ENCODE measurements at places on chromosomes 5 and 9. TPM values are rescaled to one million over a fixed set of nuclear protein-coding genes. Genes with fewer than 3 reads are reported as not detected.

DNA sequence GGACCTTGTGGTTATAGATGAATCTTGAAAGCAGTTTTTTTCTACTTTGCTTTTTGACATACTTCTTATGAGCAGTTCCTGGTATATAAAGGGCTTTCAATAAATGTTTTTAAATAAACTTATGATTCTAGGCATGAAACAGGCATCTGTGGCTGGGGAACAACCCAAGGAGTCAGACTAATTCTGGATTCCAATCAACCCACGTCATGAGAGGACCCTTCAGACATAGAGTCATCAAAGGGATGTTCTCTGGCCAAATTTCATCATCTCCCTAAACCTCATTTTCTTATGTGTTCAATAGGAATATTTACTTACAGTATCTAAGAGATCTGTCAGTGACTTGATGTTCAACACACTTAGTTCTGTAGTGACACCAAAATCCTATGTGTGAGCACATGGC, 243.8 kb upstream of the ZNF462 start:
- DNase-seq = no peak
- no peaks in the 10 kb centered on the region for H3K4me1 ChIP-seq
- no peak overlapping the region for H3K27ac ChIP-seq
- no peaks in the 10 kb centered on the region for H3K36me3 ChIP-seq
- H3K4me3 ChIP-seq = no peak overlapping the region
- no peaks in the 10 kb centered on the region for H3K27me3 ChIP-seq

DNA sequence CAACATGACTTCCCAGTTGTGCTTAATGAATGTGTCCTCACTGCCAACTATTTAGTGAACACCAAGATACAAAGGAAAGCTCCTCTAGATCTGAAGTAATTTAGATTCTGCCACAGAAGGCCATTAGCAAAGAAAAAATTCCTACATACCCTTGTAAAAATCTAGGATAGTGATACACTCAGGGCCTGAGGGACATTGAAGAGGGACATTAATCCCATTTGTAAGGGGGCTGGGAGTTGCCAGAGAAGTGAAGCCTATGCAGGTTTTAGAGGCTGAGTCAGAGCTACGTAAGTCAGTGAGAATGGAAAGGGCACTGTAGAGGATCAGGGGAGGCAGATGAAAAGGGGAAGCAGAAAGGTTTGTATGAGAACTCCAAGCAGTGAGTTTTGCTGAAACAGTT, 286.9 kb upstream of the TARS1 start:
- H3K27me3 ChIP-seq = no peaks in the 10 kb centered on the region
- DNase-seq = no peak
- H3K4me3 ChIP-seq = no peak overlapping the region
- no peaks in the 10 kb centered on the region for H3K4me1 ChIP-seq

GRCh38 chr5:6342689-6343315, 35.5 kb downstream of the MED10 start:
- H3K36me3 ChIP-seq = no peaks in the 10 kb centered on the region
- DNase-seq = no peak
- H3K27ac ChIP-seq = no peak overlapping the region
- no peaks in the 10 kb centered on the region for H3K4me1 ChIP-seq
- no peak overlapping the region for H3K4me3 ChIP-seq

DNA sequence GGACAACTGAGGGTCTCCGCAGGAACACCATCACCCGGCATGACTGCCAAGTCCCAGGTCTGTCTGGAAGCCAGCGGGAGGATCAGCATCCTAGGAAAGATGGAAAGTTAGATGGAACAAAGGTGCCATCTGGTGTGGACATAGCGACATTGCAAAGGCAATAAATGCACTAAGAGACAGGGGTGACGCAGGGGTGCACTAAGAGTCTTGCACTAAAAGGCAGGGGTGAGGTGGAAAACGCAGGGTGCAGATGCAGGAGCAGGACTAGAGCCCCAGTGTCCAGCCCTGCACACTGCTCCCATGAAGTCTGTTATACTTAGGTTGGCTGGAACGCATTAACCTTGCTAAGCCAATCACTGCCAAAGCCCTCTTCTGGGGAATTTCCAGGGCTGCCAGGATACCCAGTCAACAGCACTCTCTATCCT, 15.5 kb downstream of the ATOX1 start:
- H3K36me3 ChIP-seq = peaks cover 21% of the 10 kb centered on the region
- DNase-seq = no peak
- H3K4me1 ChIP-seq = peaks cover 27% of the 10 kb centered on the region
- H3K27me3 ChIP-seq = no peaks in the 10 kb centered on the region
- no peak overlapping the region for H3K27ac ChIP-seq

DNA sequence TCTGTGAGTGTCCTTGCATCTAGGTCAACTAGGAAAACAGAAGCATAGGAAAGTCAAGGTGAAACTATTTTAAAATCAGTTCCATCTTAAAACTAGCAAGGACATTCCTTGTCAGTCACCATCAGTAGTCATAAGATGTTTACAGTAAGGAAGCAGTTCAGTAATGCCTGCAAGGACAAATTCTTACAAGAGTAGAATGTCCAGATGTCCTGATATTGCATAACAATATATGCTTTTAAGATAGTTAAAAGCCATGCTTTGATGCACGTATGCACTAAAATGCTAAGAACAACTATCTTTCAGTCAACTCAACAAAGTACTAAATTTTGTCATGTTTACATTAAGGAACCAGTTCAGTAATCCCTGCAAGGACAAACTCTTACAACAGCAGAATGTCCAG, 11.3 kb upstream of the SVEP1 start:
- no peaks in the 10 kb centered on the region for H3K36me3 ChIP-seq
- no peaks in the 10 kb centered on the region for H3K4me1 ChIP-seq
- H3K4me3 ChIP-seq = no peak overlapping the region
- no peak for DNase-seq
- H3K27me3 ChIP-seq = no peaks in the 10 kb centered on the region

DNA sequence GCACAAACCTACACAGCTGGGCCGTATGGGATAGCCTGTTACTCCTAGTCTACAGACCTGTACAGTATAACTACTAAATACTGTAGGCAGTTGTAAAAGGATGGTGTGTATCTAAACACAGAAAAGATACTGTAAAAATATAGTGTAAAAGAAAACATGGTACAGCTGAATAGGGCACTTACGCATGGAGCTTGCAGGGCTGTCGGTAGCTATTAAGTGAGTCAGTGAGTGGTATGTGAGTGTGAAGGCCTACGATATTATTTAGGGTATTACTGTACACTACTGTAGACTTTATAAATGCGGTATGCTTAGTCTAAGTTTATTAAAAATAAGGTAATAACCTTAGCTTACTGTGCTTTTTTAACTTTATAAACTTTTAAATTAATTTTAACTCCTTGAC, 1.2 kb downstream of the ZCCHC9 start:
- DNase-seq = no peak
- peak overlapping the region; percentile 99 for H3K27ac ChIP-seq
- H3K36me3 ChIP-seq = peaks cover 14% of the 10 kb centered on the region
- H3K4me3 ChIP-seq = peak overlapping the region; percentile 93
- H3K4me1 ChIP-seq = peaks cover 49% of the 10 kb centered on the region

- DNase-seq = no peak
- peaks cover 16% of the 10 kb centered on the region for H3K4me1 ChIP-seq
- no peaks in the 10 kb centered on the region for H3K27me3 ChIP-seq
- no peak overlapping the region for H3K4me3 ChIP-seq
These were observed 121.9 kb upstream of the RFX3 start for GRCh38 chr9:3647652-3648051.

DNA sequence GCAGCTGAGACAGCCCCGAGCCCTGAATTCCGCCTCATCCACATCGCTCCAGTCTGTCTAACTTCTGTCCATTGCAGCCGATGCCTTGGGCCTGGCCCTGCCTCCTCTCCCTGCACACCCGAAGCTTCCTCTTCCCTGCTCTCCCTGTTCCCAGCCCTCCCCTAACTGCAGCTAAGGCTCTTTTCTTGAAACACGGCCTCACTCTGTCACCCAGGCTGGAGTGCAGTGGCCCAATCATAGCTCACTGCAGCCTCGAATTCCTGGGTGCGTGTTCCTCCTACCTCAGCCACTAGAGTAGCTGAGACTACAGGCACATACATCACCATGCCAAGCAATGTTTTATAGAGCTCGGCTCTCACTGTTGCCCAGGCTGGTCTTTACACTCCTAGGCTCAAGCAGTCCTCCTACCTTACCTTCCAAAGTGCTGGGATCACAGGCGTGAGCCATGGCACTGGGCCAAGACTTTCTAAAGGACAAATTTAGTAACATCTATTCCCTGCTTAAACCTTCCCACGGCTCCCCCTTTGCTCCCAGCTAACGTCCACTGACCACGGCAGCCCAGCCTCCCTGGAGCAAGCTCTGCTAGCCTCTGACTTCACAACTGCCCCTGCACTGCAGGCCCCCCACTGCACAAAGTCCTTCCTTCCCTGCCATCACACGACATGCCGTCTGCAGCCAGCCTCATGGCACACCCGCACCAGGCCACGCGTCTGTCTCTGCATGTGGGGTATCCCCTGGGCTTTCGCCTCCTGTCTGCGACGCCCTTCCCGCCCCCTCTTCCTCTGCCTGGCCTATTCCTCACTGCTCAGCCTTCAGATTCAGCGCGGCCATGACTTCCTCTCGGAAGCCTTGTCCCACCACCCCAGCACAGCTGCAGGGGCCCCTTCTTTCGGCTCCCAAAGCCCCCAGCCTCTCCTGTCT, 28.6 kb downstream of the LAMC3 start:
- H3K4me3 ChIP-seq = no peak overlapping the region
- no peaks in the 10 kb centered on the region for H3K36me3 ChIP-seq
- DNase-seq = no peak
- H3K27me3 ChIP-seq = peaks cover 2% of the 10 kb centered on the region

Gene IL4
- total RNA-seq = 1.4 TPM

Gene AGPAT2
- 11.3 TPM for total RNA-seq

Gene FSTL4
- not detected for total RNA-seq

Gene CREB3
- total RNA-seq = 22.3 TPM
